ENCODE measurements at places on chromosomes 6 and 20. TPM values are rescaled to one million over a fixed set of nuclear protein-coding genes. Genes with fewer than 3 reads are reported as not detected.

Gene F13A1
- total RNA-seq: not detected

Gene KIF13A
- total RNA-seq: 0.20 TPM

Gene LIN28B
- not detected for total RNA-seq

Gene KIFC1
- total RNA-seq: 170 TPM

Gene MCCD1
- total RNA-seq: not detected

Gene FRMD1
- total RNA-seq: not detected

Gene HLA-DOA
- 3.2 TPM for total RNA-seq

Gene PI3
- total RNA-seq: not detected

Gene HCRTR2
- not detected for total RNA-seq

Gene TNNC2
- not detected for total RNA-seq

Gene METTL24
- total RNA-seq: not detected

Gene CTCFL
- total RNA-seq: not detected

Gene HSD17B8
- total RNA-seq: 17.5 TPM

Gene BPIFB4
- not detected for total RNA-seq
